ENCODE measurements at places on chromosomes 6 and 20.
A peak's percentile ranks its signal among the peaks of the same experiment; 100 is the strongest.

- DNase-seq: no peak
These were observed 341.3 kb downstream of the SMOC2 start for GRCh38 chr6:168782187-168782751.

GRCh38 chr6:143390278-143390677, 60.2 kb downstream of the ADAT2 start:
- DNase-seq: no peak

- DNase-seq: peak; percentile 41
These were observed 75.1 kb upstream of the AFDN start for GRCh38 chr6:167751579-167752115.

DNA sequence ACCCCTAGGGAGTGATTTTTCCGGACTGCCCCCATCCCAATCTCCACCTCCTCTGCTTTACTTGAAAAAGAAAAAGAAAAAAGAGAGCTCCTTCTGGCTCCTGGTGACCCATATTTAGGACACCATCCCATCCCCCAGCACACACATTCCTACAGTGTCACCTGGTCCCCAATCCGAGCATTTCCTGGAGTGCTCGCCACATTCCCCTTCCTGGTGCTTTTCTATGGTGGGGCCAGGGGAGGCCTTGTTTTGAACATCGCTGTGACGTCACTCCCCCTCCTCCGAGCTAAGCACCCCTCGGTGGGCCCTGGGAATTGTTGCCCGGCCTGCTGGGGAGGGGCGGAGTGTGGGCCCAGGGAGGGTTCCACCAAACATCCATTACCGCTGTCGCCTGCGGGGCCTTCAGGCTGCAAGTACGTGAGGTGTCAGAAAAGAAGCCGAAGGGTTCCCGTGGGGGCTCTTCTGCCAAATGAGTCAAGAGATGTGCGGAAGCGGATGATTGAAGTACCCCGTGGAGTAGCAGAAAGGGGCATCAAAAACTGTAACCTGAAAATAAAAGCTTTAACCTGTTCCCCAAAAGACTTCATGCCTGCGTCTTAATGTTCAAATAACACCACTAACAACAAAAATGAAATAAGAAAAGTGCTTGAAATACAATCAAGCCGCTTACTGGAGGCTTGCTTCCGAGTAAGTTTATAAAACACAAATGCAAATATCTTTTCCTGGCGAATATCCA, 2.8 kb upstream of the FOXC1 start:
- no peak for DNase-seq

DNA sequence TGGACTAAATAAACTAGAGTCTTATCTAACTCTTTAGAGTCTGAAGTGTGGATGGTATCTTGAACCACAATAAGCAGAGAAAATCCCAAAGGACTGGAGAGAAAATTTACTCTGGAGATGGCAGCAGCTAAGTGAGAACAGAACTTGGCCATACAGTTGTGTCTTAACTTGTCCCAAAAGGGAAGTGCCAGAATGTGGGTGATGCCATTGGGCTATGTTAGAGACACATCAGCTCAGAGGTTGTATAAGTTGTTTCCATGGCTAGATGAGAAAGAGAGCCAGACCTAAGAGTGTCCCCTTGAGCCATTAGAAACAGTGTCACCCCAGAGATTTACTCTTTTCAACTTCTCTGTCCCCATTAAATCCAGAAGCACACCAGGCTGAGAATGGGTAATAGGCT, 36.2 kb downstream of the FOXO3 start:
- DNase-seq: no peak

DNA sequence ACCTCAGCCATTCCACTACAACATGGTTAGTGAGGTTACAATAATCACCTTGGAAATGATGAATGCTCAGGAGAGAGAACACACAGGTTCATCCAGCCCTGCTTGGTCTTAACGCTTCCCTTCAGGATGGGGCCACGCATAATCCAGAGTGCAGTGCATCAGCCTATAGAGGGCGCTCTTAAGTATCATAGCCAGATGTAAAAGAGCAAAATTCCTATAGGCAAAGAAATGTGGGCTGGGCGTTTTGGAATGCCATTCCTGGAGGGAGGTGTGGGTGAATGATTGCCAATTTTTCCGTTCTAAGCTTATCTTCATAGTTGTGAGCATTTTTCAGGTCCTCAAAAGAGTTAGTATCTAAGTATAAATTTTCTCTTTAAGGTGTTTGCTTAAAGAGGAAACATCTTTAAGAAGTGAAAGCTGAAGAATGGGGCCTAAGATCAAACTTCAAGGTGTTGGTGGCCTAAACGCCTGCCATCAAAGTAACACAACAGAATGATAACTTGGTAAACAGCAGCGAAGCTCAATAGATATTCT, 1.8 kb downstream of the RIPOR2 start:
- DNase-seq: no peak

DNA sequence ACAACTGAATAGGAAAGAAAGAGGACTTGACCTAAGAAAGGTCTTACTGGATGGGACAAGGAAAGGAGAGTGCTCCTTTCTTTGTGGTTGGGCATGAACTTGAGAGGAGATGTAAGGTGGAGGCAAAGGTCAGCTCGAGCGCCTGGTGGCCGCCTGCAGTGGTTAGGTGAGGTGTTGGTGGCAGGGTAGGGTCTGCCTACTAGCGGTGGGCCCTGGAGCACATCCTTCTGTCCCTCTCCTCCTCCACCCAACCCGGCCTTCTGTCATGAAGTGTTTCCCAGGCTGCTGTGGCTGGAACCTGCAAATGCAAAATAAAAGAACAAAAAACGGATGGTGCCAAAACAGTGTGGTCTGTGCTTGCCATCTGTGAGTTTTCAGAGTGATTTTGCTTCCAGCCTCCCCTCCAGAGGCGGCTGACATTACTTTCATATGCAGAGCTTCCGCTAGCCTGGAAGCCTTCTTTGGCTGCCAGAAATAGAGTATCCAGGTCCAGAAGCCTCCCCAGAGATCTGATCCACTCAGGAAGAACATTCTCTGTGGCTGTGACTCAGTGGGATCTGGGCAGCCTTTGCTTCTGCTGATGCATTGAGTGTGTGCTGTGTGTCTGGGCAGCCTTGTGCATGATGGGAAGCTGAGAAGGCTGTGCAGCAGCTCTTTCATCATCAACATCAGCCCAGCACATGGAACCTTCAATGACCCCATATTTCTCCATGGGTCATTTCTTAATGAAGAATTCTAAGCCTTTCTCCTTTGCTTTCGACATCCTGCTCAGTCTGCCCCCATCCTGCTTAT, 79.8 kb upstream of the FAM184A start:
- no peak for DNase-seq

DNA sequence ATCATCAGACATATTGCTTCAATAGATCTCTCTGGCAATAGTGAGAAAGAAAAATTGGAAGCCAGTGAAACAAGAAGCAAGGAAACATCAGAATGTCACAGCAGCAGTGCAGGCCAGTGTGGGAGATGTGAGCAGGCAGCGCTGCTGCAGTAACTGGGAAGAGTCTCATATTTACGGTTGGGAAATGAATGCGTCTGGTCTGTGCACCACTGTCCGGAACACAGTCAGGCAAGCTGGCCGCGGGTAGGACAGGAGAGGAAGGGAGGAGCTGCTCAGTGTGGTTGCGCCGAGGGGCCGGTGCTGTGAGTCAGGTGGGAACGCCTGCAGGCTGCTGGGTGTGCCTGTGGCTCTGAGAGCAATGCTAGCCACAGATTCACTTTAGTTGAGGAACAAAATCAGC, 6.4 kb upstream of the PSMG4 start:
- no peak for DNase-seq

DNA sequence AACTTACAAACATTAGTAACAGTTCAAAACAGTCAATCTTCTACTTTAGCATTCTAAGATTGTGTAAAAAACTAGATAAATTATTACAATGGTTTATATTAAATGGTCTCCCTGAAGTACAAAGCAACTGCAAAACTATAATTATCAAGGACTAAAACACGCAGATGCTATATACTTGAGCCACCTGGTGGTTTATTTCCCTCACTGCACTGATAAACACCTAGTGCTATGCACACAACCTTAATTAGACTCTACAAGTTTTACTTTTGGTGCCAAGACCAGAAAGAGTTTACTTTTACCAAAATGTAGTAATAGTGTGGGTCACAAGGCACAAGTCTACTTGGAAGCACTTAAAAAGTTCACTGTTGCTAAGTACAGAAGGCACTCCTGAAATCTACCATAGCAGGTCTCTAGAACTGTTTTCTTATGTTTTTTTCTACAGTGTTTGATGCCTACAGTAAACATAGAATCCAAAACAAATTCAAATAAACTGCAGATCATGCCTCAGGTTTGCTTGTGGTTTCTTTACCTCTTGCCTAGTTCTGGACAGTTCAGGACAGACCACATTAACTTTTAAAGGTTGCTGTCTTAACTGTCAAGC, 49.2 kb downstream of the GMDS start:
- no peak for DNase-seq

GRCh38 chr6:144285548-144285797, 338 bp downstream of the UTRN start:
- DNase-seq: no peak

DNA sequence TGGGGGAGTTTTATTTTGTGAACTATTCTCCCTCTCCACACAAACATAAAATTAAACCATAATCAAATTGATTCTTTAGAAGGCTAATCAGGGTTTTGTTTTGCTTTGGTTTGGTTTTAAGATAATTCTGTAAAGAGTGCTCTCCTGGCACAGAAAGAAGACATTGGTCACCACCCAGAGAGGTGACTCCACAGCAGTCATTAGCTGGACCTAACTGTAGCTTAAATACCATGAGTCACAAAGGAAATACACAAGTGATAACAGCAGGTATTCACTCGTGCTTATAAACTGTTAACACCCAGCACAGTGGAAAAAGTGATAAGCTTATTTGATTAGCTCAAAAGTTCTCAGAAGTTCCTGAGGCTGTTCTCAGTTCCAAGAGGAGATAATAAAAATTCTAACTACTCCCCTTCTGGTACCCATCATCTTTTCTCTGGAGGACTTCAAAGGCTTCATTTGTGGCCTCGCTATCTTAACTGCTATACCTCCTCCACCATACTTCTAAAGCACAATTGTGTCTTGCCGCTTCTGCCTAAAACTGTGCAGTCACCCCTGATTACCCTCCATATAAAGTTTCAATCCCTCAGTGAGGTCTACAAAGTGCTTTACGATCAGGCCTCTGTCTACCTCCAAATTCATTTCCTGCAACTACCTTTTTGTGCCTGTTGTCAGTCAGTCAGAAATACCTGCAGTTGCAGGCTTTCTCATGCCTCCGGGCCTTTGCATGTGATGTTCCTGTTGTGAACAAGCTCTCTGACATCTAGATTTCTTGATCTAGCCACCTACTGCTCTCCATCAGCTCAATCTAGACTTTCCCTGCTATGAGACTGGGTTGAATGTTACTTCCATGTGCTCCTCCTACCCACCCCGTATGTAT, 201.1 kb downstream of the SAMD5 start:
- no peak for DNase-seq

- DNase-seq: no peak
These were observed 62.8 kb upstream of the FOXO3 start for GRCh38 chr6:108497883-108498282.
